Gastrocnemius medialis (tissue), 4 donors: ENCODE measurements at places on chromosomes 7 and 10. TPM values are rescaled to one million over a fixed set of nuclear protein-coding genes. Genes with fewer than 3 reads are reported as not detected.

DNA sequence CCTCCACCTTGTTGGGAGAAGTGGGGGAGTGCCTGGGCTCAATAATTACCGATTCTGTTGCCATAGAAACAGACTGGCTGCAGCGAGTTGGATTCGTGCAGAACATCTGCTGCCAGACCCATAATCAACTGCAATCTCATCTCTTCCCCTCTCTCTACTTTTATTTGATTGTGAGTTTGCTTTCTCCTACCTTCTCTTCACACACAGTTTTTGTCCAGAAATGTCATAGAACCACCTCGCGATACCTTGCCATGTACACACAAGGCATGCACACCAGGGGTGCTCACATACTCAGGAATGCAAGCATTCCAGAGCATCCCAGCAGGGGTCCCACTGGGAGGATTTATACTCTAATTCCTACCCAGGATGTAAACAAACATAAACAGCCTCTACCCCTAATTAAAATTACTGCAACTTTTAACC lies 262.2 kb upstream of the AOAH start:
- H3K27ac ChIP-seq, result no peak overlapping the region
- no peak overlapping the region for H3K4me3 ChIP-seq
- H3K36me3 ChIP-seq, result no peaks in the 10 kb centered on the region
- H3K4me1 ChIP-seq, result no peaks in the 10 kb centered on the region
- DNase-seq, result no peak

- no peak overlapping the region for H3K27ac ChIP-seq
- H3K27me3 ChIP-seq, result no peaks in the 10 kb centered on the region
- no peaks in the 10 kb centered on the region for H3K4me1 ChIP-seq
- no peak overlapping the region for H3K4me3 ChIP-seq
Measured at GRCh38 chr7:108347616-108348015, 108.6 kb downstream of the NRCAM start.

- H3K4me3 ChIP-seq, result no peak overlapping the region
- DNase-seq, result peak; percentile 31
- no peaks in the 10 kb centered on the region for H3K36me3 ChIP-seq
- no peaks in the 10 kb centered on the region for H3K27me3 ChIP-seq
- H3K27ac ChIP-seq, result no peak overlapping the region
- no peaks in the 10 kb centered on the region for H3K4me1 ChIP-seq
Measured at GRCh38 chr10:75782463-75783248, 351.2 kb downstream of the LRMDA start.

GRCh38 chr10:104406715-104407650 lies 53.4 kb downstream of the CFAP58 start:
- no peak for DNase-seq
- no peaks in the 10 kb centered on the region for H3K27me3 ChIP-seq
- no peak overlapping the region for H3K4me3 ChIP-seq
- no peaks in the 10 kb centered on the region for H3K36me3 ChIP-seq

DNA sequence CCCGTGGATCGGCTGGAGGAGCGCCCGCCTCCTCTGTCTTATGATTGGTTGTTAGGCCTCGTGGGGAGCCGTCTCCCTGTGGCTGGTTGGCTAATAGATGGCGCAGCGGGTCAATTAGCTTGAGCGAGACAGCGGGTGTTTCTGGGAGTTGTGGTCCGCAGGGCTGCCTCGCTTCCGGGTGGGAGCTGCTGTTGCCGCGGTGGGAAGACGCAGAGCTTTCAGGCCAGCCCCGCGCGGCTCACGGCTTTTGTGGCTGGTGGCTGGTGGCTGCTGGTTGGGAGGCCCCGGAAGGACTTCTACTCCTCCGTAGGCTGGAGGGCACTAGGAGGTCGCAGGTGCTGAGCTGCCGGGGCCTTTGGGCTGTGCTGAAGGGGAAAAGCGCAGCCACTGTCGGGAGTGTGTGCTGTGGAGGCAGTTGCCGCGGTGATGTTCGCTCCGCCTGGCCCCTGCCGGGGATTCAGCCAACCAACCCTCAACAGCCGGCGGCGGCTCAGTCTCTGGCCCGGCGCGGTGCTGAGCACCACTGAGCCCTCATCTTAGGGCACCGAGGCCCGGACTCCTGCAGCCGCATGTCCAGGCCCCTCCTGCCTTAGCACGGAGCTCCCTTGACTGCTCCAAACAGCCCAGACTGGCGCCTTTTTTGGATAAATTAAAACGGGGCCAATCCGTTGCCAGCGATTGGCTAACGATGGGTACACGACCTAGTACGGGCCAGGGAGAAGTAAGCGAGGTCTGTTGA lies 652 bp upstream of the C10orf143 start:
- peak; percentile 96 for DNase-seq
- no peaks in the 10 kb centered on the region for H3K27me3 ChIP-seq
- H3K4me3 ChIP-seq, result peak overlapping the region; percentile 80
- no peaks in the 10 kb centered on the region for H3K36me3 ChIP-seq

- H3K4me1 ChIP-seq, result no peaks in the 10 kb centered on the region
- no peaks in the 10 kb centered on the region for H3K27me3 ChIP-seq
- no peaks in the 10 kb centered on the region for H3K36me3 ChIP-seq
- no peak overlapping the region for H3K27ac ChIP-seq
- no peak for DNase-seq
Measured at GRCh38 chr7:73703757-73704639, 15.5 kb downstream of the STX1A start.

DNA sequence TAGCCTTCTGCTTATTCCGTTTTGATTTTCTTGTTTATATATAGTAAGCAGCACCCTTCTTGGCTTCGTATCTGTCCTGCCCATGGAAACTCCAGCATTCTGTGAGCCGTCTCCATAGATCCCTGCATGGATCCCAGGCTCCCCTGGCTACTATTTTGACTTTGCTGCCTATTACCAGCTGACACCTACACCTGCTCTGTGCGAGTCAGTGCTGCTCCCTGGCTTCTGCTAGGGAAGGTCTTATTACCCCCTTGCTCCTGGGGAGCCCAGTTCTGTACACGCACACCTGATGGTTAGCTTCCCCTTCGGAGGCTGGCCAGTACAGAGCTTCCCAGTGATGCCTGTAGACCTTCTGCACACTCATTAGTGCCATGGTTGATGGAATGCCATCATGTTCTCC lies 35.4 kb downstream of the NACAD start:
- H3K36me3 ChIP-seq, result no peaks in the 10 kb centered on the region
- no peak overlapping the region for H3K27ac ChIP-seq
- H3K27me3 ChIP-seq, result no peaks in the 10 kb centered on the region

GRCh38 chr10:24893127-24893526 lies 59.3 kb downstream of the PRTFDC1 start:
- H3K4me3 ChIP-seq, result no peak overlapping the region
- H3K4me1 ChIP-seq, result no peaks in the 10 kb centered on the region
- H3K36me3 ChIP-seq, result no peaks in the 10 kb centered on the region

DNA sequence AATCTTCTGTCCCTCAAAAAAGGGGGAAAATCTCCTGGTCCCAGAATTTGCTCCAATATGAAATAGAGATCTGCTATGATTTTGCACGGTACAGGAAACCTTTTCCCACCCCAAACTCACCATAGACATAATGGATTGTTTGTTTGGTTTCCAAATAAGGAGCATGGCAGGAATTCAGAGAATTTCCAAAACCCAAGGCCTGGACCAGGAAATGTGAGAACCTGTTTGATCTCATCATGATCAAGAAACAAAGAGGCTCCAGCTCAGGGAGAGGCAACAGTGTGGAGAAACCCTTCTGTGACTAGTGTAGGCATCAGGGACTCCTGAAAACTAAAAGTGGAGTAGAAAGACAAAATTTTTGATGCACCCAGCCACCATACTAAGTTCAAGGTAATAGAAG lies 1548.1 kb upstream of the LRRTM3 start:
- H3K27ac ChIP-seq, result no peak overlapping the region
- H3K27me3 ChIP-seq, result no peaks in the 10 kb centered on the region
- no peaks in the 10 kb centered on the region for H3K36me3 ChIP-seq

NKX6-2 gene
- not detected for total RNA-seq

EVX1 gene
- not detected for total RNA-seq

- H3K27ac ChIP-seq, result no peak overlapping the region
- no peaks in the 10 kb centered on the region for H3K4me1 ChIP-seq
- no peaks in the 10 kb centered on the region for H3K36me3 ChIP-seq
- DNase-seq, result no peak
- no peaks in the 10 kb centered on the region for H3K27me3 ChIP-seq
Measured at GRCh38 chr10:43922335-43923280, 273.9 kb upstream of the ZNF32 start.

DNA sequence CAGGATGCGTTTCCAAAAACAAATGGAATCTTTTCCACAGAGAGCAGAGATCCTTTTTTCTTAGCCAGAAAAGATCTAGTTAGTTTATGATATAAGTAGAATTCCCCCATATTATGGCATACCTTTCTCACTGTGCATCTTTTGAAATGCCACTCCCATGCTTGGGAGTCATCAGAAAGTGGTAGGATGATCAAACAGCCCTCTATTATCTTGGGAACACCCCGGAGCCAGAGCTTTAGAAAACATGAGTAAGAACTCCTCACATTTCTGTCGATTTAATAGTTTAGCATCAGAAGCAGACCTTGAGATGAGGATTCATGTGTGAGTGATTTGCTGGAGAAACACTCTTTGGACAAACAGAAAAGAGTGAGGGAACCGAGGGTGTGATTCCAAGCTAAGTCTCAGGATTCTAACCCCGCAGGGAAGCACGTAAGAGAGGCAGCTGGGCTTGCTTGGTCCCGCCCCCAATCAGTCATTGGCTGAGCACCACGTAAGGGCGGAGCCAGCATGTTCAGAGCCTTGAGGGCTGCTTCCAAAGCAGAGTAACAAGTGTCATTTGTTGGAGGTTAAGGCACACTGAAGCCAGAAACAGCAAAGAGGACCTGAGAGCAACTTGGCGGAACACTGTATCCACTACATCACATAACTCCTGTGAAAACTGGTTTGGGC lies 43.7 kb upstream of the NXPH1 start:
- no peaks in the 10 kb centered on the region for H3K36me3 ChIP-seq
- no peaks in the 10 kb centered on the region for H3K27me3 ChIP-seq
- H3K27ac ChIP-seq, result no peak overlapping the region
- no peak for DNase-seq
- H3K4me3 ChIP-seq, result no peak overlapping the region

ANLN gene
- 0.73 TPM for total RNA-seq

DNA sequence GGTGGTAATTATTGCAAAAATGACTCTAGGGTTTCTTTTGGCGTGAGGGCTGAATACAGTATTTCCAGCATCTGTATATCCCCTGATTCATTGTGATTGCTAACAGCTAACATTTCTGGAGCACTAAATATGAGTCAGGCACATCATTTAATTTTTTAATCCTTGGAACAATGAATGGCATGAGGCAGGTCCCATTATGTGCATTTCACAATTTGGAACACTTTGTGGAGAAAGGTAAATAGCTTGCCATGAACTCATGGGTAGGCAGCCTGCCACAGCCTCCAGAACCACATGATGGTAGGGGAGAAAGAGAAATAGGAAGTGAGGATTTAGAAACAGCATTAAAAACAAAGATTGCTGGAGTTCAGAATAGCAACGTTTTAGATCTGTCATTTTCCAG lies 1.7 kb downstream of the NPTX2 start:
- no peaks in the 10 kb centered on the region for H3K4me1 ChIP-seq
- H3K27ac ChIP-seq, result no peak overlapping the region
- DNase-seq, result no peak
- peaks cover 50% of the 10 kb centered on the region for H3K27me3 ChIP-seq

DNA sequence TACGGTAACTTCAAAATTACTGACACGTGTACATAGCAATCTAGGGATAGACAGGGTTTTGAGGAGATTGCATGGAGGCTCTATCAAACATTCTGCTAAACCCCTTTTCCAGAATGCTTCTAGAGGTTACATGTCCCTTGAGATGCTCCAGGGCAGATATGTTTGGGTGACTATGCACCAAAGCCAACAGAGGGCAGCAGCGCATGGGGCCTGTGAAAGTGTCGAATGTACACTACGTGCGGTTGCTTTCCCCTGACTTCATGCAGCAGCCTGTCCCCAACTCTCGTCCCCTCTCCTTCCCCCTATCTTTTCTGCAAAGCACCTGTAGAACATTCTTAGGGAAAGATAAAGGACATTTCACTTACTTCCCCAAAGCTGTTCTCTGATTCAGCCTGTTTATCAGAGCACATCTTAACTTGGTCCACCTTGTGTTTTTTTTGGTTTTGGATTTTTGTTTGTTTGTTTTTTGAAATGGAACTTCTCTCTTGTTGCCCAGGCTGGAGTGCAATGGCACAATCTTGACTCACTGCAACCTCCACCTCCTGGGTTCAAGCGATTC lies 90.2 kb downstream of the UBE3C start:
- H3K36me3 ChIP-seq, result no peaks in the 10 kb centered on the region
- no peak overlapping the region for H3K27ac ChIP-seq
- H3K4me1 ChIP-seq, result no peaks in the 10 kb centered on the region
- H3K4me3 ChIP-seq, result no peak overlapping the region

DNA sequence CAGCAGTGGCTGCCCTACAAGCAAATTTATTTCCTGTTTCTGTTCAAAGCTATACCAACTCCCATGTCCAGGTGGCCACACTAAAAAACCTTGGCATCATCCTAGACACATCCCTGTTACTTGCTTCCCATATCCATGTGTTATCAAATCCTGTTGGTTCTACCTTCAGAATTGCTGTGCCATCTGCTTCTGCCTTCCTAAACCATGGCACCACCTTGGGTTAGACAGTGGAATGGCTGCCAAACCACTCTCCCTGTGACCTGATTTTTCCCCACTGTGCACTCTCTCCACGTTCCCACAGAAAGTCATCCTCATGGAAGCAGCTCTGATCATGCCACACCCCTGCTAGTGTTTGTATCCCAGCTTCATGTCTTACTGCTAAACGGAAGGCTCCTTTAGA lies 697.6 kb upstream of the GALNT17 start:
- DNase-seq, result no peak
- no peaks in the 10 kb centered on the region for H3K4me1 ChIP-seq
- no peaks in the 10 kb centered on the region for H3K27me3 ChIP-seq
- H3K4me3 ChIP-seq, result no peak overlapping the region
- no peaks in the 10 kb centered on the region for H3K36me3 ChIP-seq

ADCY1 gene
- 0.42 TPM for total RNA-seq

LRIT1 gene
- total RNA-seq, result not detected

- DNase-seq, result no peak
- H3K4me1 ChIP-seq, result no peaks in the 10 kb centered on the region
- H3K27ac ChIP-seq, result no peak overlapping the region
- H3K4me3 ChIP-seq, result no peak overlapping the region
- H3K36me3 ChIP-seq, result no peaks in the 10 kb centered on the region
- H3K27me3 ChIP-seq, result no peaks in the 10 kb centered on the region
Measured at GRCh38 chr7:115059321-115059720, 137.4 kb downstream of the MDFIC start.

CXCL12 gene
- total RNA-seq, result 16.6 TPM

GRCh38 chr10:121154846-121155245 lies 303.7 kb downstream of the WDR11 start:
- no peaks in the 10 kb centered on the region for H3K4me1 ChIP-seq
- H3K27me3 ChIP-seq, result no peaks in the 10 kb centered on the region
- H3K27ac ChIP-seq, result no peak overlapping the region
- no peaks in the 10 kb centered on the region for H3K36me3 ChIP-seq

CCNJ gene
- total RNA-seq, result 3.9 TPM

- H3K27me3 ChIP-seq, result no peaks in the 10 kb centered on the region
- H3K36me3 ChIP-seq, result no peaks in the 10 kb centered on the region
- DNase-seq, result no peak
- no peak overlapping the region for H3K4me3 ChIP-seq
- H3K4me1 ChIP-seq, result no peaks in the 10 kb centered on the region
- no peak overlapping the region for H3K27ac ChIP-seq
Measured at GRCh38 chr10:31977440-31978155, 49.0 kb upstream of the ARHGAP12 start.
